ENCODE measurements at places on chromosomes 12 and 14. TPM values are rescaled to one million over a fixed set of nuclear protein-coding genes. Genes with fewer than 3 reads are reported as not detected.
A peak's percentile ranks its signal among the peaks of the same experiment; 100 is the strongest.

Gene ZNF839
- polyA plus RNA-seq = 4.2 TPM

GRCh38 chr12:21559855-21560569 is 33.9 kb downstream of the SPX start:
- H3K27me3 ChIP-seq = no peaks in the 10 kb centered on the region
- peaks cover 14% of the 10 kb centered on the region for H3K4me1 ChIP-seq
- no peaks in the 10 kb centered on the region for H3K36me3 ChIP-seq
- H3K4me3 ChIP-seq = no peak overlapping the region

- H3K36me3 ChIP-seq = no peaks in the 10 kb centered on the region
- peak; percentile 58 for DNase-seq
- H3K4me1 ChIP-seq = peaks cover 11% of the 10 kb centered on the region
- H3K4me3 ChIP-seq = no peak overlapping the region
- H3K27ac ChIP-seq = peak overlapping the region; percentile 37
Measured at GRCh38 chr14:92549105-92549858, 35.7 kb downstream of the RIN3 start.

GRCh38 chr12:15268927-15269552 is 47.8 kb upstream of the RERG start:
- no peak overlapping the region for H3K27ac ChIP-seq
- H3K27me3 ChIP-seq = no peaks in the 10 kb centered on the region
- H3K36me3 ChIP-seq = no peaks in the 10 kb centered on the region
- DNase-seq = peak; percentile 72

DNA sequence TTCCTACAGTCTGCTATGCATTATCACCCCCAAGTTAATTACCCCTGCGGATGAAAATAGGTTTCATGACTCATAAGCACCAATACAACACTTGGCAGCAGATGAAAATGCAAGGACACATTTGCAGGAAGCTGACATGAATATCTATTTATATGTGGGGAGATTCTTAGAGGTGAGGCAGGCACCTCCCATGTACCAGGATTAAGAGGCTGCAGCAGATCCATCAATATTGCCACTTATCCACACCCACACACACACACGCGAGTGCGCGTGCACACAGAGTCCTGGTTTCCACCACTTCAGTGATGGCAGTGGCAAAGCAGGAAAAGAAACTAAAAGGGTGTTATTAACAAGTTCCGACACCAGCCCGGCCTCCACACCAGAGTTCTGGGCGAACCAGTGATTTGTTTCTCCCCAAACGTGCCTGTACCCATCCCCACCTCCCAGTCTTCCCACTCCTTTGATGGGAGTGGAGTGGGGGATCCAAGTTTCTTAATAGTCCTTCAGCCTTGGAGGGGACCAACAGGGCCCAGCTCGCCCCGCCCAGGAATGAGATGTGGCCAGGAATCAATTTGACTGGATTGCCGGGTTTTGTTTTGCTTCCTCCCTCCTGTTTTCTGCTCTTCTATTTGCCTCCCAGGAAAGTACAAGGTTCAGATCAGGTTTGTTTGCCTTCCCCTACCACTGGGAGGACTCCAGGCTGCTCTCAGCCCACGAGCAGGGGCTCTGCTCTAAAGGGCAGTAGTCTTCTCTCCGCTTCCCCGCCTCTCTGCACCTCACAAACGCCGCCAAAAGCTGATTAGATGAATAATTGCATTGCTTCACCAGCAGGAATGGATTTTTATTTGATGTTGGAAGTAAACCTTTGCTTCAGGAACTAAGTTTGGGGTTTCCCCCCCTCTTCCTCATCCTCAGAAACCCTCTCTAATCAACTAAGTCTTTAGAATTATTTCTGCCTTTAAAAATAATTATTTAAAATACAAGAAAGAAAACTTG is 5.2 kb downstream of the IRF2BPL start:
- peak overlapping the region; percentile 99 for H3K27ac ChIP-seq
- no peaks in the 10 kb centered on the region for H3K36me3 ChIP-seq
- no peaks in the 10 kb centered on the region for H3K27me3 ChIP-seq
- peak; percentile 67 for DNase-seq
- H3K4me1 ChIP-seq = peaks cover 23% of the 10 kb centered on the region
- peak overlapping the region; percentile 96 for H3K4me3 ChIP-seq

GRCh38 chr14:63933711-63934110 is 80.9 kb downstream of the SYNE2 start:
- H3K36me3 ChIP-seq = no peaks in the 10 kb centered on the region
- DNase-seq = no peak
- no peaks in the 10 kb centered on the region for H3K4me1 ChIP-seq
- H3K27ac ChIP-seq = no peak overlapping the region
- H3K27me3 ChIP-seq = no peaks in the 10 kb centered on the region

DNA sequence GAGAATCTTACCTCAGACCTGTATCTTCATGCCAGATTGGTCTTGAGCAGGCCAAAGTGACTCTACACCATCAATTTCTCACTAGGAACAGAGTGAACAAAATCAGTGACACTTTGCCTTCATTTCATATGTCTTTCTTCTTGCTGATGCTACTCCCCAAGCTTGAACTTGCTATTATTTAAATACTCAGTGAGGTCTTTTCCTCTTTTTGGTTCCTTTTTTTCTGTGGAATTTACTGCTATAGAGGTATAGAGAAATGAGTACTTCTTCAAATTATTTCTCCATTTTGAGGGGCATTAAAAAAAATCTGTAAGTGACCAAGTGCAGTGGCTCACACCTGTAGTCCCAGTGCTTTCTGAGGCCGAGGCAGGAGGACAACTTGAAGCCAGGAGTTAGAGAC is at the start of gene GPR33:
GPR33 (minus strand) TSS at position 154 of the 400 bp plus-strand sequence. CDS start 4,074 bp downstream, outside the sequence.
- no peak within 1 kb of the TSS for H3K27ac ChIP-seq
- DNase-seq = no peak
- H3K36me3 ChIP-seq = no peaks in the 10 kb centered on the region

GRCh38 chr12:56190695-56191155 is 1.4 kb upstream of the SMARCC2 start:
- peaks cover 11% of the 10 kb centered on the region for H3K4me1 ChIP-seq
- peak; percentile 27 for DNase-seq
- peaks cover 4% of the 10 kb centered on the region for H3K36me3 ChIP-seq
- H3K27ac ChIP-seq = no peak overlapping the region
- peak overlapping the region; percentile 100 for H3K4me3 ChIP-seq

- H3K36me3 ChIP-seq = no peaks in the 10 kb centered on the region
- peak within 1 kb of the TSS; percentile 100 for H3K27ac ChIP-seq
- peak within 1 kb of the TSS; percentile 69 for H3K4me3 ChIP-seq
- DNase-seq = peak; percentile 93
- H3K4me1 ChIP-seq = 0 out of 2 replicates have a peak, but pooled peaks cover 8% of the 10 kb centered on the region
Measured at GRCh38 chr12:120292661-120293531, at the start of gene RNU4-1. Gene RNU4-1 (minus strand): TSS chr12:120293237.

DNA sequence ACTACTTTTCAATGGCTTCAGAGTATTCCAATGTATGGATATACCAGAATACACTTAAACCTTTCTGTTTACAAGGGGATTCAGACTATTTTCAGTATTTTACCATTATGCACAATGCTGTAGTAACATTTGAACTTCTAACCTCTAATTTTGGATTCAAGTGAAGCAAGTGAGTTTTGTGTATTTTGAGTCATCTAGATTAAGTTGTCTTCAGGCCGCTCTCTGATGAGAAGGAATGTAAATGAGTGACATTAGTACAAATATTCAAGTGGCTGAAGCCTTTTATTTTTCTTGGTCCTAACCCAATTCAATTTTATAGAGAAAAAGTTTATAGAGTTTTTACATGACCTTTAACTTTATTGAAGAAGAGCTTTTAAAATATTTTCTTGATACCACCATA is 125.6 kb downstream of the PDE3A start:
- H3K27ac ChIP-seq = peak overlapping the region; percentile 8
- H3K4me1 ChIP-seq = peaks cover 55% of the 10 kb centered on the region
- H3K27me3 ChIP-seq = no peaks in the 10 kb centered on the region
- H3K36me3 ChIP-seq = no peaks in the 10 kb centered on the region
- DNase-seq = peak; percentile 37
- no peak overlapping the region for H3K4me3 ChIP-seq

DNA sequence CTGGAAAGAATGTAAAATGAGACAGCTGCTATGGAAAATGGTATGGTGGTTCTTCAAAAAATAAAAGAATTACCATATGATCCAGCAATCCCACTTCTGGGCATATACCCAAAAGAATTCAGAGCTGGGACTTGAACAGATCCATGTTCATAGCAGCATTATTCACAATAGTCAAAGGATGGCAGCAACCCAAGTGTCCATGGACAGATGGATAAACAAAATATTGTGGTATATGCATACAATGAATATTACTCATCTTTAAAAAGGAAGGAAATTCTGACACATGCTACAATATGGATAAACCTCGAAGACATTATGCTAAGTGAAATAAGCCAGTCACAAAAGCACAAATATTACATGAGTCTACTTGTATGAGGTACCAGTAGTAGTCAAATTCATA is 9.1 kb downstream of the RAB2B start:
- peaks cover 7% of the 10 kb centered on the region for H3K4me1 ChIP-seq
- H3K27ac ChIP-seq = peak overlapping the region; percentile 44
- no peaks in the 10 kb centered on the region for H3K27me3 ChIP-seq
- DNase-seq = peak; percentile 79
- H3K36me3 ChIP-seq = peaks cover 10% of the 10 kb centered on the region

Gene NEUROD4
- polyA plus RNA-seq = not detected

DNA sequence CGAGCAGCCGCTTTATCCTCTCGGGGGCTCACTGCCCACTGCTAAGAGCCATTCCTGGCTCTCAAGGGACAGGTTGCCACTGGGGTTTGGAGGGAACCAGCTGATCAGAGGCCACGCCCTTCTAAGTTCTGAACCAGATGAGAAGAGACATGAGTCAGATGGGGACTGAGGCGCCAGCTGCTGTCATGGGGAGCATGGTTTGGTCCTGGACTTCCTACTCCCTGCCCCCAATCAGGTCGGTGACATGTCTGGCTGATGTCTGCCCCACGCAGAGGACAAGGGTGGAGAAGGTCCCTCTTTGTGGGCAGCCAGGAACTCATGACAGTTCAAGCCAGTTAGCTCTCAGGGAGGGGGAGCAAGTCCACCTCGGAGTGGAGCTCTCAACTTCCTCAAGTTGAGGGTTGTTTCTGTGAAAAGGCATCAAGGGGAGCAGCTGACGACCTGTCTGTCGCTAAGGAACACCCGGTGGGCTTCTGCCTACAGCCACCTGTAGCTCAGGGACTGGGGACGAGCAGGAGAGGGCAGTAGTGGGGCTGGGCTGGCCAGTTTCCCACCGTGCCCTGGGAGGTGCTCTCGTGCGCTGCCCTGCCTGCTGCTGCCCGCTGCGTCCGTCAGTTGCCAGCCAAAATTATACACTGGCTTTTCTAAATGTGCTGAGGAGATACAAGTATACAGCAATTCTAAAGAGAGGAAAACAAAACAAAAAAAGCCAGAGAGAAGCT is 20.5 kb downstream of the PSMC1 start:
- H3K4me1 ChIP-seq = peaks cover 15% of the 10 kb centered on the region
- 0 out of 2 replicates have a peak, but pooled peaks cover 3% of the 10 kb centered on the region for H3K36me3 ChIP-seq
- no peak overlapping the region for H3K4me3 ChIP-seq
- H3K27ac ChIP-seq = no peak overlapping the region
- H3K27me3 ChIP-seq = no peaks in the 10 kb centered on the region
- DNase-seq = peak; percentile 36

Gene LTBP2
- polyA plus RNA-seq = 73.5 TPM

DNA sequence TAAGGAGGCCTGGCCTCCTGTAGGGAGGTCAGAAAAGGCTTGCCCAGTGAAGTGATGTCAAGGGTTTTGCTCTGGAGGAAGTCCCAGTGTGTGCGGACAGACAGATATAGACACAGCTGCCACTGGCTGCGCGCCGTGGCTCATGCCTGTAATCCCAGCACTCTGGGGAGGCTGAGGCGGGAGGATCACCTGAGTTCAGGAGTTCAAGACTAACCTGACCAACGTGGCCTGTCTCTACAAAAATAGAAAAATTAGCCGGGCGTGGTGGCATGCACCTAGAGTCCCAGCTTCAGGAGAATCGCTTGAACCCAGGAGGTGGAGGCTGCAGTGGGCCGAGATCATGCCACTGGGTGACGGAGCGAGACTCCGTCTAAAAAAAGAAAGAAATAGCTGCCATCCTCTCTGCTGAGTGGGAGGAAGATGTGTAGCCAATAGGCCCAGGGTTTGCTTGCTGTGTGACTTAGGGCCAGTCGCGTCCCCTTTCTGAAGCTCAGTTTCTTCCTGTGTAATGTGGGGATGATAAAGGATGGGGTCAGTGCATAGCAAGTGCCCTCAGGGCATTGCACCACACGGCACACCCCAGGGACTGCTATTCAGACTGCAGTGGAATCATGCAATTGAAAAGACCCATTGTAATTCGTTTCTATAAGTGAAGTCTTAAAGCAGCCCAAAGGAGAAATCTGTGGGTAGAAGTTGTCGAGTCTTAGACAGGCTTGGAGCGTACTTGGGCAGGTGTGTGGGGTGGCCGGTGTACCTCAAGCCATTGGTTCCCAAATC is 18.7 kb upstream of the MLEC start:
- no peak overlapping the region for H3K4me3 ChIP-seq
- H3K27ac ChIP-seq = no peak overlapping the region
- peaks cover 4% of the 10 kb centered on the region for H3K27me3 ChIP-seq
- H3K36me3 ChIP-seq = no peaks in the 10 kb centered on the region
- no peaks in the 10 kb centered on the region for H3K4me1 ChIP-seq

- peaks cover 28% of the 10 kb centered on the region for H3K27me3 ChIP-seq
- no peaks in the 10 kb centered on the region for H3K36me3 ChIP-seq
- H3K4me3 ChIP-seq = no peak overlapping the region
Measured at GRCh38 chr12:55642669-55643068, 6.0 kb downstream of the OR10P1 start.

GRCh38 chr12:109762673-109763191 is 49.1 kb downstream of the FAM222A start:
- DNase-seq = no peak
- H3K4me1 ChIP-seq = no peaks in the 10 kb centered on the region
- H3K4me3 ChIP-seq = no peak overlapping the region
- H3K27me3 ChIP-seq = no peaks in the 10 kb centered on the region

DNA sequence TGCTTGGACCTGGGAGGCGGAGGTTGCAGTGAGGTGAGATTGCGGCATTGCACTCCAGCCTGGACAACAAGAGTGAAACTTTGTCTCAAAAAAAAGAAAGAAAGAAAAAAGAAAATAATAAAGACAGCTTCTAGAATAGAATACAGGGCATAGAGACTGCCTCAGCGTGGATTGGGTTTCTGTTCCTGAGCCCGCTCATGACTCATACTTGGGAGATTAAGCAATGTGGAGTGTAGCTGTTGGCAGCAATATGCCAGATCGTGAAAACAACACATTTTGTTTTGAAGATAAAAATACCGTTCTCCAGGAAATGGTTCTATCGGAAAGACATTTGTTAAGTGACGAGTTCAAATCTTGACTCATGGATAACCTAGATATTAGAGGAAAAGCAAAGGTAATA is 67.2 kb downstream of the GLT1D1 start:
- no peak overlapping the region for H3K27ac ChIP-seq
- DNase-seq = peak; percentile 58
- no peaks in the 10 kb centered on the region for H3K36me3 ChIP-seq
- no peaks in the 10 kb centered on the region for H3K27me3 ChIP-seq
- H3K4me3 ChIP-seq = no peak overlapping the region

Data from GM23248 (cell line).